CD4-positive, alpha-beta T cell treated with Interleukin-4 for 4 hours (primary cell): ENCODE measurements at places on chromosomes 13 and 19.

GRCh38 chr19:15292847-15293582 is 39.3 kb downstream of the BRD4 start:
- DNase-seq, result no peak

DNA sequence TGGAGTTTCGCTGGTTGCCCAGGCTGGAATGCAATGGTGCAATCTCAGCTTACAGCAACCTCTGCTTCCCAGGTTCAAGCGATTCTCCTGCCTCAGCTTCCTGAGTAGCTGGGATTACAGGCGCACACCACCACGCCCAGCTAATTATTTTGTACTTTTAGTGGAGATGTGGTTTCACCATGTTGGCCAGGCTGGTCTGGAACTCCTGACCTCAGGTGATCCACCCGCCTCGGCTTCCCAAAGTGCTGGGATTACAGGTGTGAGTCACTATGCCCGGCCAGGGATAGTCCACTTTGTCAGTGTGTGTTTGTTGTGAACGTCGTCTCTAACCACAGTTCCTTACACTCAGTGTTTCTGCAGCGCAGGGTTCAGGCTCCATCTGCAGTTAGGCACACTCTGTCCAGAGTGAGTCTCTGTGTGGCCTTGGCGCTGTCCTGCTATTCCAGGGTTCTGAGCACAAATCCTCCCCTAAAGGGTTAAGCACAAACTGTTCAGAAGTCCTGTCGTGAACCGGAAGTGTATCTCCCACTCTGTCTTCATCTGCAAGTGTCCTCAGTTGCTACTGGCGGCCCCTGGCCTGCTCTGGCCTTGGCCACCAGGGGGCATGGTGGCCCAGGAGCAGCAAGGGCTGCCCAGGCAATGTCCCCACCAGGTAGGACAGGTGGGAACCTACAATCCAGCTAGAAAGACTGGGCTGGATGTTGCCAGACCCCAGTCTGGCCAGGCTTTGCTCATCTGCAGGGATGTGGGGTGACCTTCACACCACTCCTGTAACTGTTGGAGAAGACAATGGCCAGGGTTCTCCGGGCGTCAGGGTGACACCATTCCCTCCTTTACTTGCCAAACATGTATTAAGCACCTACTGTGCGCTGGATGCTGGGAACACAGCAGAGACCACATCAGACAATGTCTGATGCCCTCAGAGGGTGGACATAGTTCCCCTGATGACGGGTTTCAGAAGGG is 38.8 kb upstream of the GATAD2A start:
- peak; percentile 67 for DNase-seq

DNA sequence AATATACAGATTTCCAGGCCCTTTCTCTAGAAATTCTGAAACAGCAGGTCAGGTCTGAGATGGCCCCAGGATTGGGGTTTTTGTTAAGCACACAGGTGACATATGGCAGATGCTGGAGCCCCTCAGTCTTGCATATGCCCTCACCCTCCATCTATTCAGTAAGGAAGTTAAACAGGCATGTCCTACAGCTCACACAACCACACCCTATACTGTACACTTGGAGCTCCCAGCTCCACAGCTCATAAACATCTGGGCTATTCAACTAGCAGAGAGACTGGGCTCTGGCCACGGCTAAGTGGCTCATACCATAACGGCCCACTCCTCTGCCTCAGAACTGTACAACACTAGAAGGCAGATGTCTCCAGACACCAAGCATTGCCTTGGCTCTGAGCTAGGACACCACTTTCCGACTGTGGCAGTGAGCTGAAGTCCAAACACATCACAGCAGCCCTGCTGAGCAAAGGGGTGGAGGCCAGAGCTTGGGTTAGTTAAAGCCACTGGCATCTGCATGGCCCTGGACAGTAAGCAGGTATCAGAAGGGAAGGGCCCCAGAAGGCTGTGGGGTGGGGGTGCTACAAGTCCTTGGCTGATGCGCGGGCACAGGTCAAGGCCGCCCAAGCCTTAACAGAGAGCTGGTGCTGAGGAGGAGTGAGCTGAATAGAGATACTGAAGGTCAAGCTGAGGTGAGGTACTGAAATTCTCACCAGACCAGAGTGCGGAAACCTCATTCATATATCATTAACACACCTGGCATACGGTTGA is 79.1 kb downstream of the ABCC4 start:
- DNase-seq, result no peak

GRCh38 chr13:50809133-50810090 is 34.1 kb downstream of the DLEU7 start:
- DNase-seq, result no peak

- peak; percentile 17 for DNase-seq
Measured at GRCh38 chr13:30141775-30142485, 165.4 kb downstream of the KATNAL1 start.

DNA sequence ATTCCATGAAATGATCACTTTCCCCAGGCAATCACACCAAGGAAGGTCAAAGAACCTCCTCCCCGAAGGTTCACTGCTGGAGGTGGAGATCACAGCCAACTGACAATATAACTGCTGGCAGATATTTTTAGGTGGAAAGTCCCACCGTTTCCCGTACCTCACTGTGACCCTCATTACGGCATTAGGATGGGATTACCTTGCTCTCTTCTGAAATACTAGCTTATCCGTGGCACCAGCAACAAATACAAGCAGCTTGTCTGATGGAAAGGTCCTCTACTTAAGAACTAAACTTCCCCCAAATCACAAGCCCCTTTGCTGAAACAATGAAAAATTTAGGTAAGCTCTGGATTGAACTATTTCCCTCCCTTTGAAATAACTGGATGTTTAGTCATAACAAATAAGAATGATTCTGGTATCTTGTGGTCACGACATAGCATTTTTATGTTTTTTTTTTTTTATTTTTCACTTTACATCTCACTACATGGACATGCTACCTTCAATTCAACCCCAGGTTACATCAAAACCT is 178.9 kb downstream of the COL4A1 start:
- DNase-seq, result no peak

GRCh38 chr19:19068659-19069654 is 5.2 kb downstream of the SLC25A42 start:
- DNase-seq, result peak; percentile 44

- no peak for DNase-seq
Measured at GRCh38 chr13:54175466-54175865, 1146.9 kb downstream of the OLFM4 start.

DNA sequence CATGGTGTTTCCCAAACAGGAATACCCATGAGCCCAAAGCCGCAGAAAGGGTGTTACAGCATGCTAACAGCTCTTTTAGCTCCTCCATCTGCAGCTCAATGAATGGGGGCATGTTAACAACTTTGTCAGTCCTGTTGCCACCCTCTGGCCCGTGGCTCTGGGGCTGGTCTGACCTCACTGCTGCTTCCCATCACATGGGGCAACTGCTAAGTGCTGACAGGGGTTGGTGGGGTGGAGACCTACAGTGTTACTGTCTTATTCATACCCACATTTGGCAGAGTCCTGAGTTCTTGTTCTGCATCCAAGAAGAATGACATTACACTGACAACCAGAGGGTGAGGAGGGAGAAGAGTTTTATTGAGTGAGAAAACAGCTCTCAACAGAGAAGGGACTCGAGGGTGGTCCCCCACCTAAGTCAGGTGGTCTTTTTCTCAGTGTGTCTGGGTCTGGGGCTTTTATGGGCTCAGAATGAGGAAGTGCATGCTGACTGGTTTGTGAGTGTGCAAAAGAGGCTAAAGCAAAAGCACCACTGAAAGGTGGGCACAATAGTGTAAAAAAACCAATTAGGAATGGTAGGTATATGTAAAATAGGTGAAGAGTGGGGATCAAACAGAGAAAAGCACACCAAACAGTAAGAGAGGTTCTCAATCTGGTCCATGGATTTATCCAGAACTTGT is 1952.0 kb upstream of the PCDH20 start:
- DNase-seq, result no peak

GRCh38 chr19:29596080-29596727 is 9.9 kb upstream of the POP4 start:
- DNase-seq, result no peak
